RCC 7860 (cell line): ENCODE measurements at places on chromosomes 1 and 21.

DNA sequence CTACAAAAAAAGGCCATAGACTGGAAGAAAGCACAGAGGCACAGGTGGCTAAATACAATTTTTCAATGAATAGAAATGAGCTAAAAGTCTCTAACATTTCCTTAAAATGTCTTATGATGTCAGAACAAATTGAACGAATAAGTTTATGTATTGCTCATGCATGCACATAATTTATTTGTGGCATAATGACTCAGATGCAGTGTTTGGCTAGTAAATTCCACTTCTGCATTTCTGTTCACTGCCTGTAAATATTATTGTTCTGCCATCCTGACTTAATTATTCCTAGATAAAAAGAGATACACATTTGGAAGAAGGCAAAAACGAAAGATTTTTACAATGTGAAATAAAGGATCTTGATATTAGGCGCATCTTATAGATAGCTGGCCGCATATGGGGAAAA is 26.6 kb upstream of the EXO1 start:
- no peak for DNase-seq

GRCh38 chr1:172498857-172499256 is 34.1 kb upstream of the SUCO start:
- DNase-seq: no peak

DNA sequence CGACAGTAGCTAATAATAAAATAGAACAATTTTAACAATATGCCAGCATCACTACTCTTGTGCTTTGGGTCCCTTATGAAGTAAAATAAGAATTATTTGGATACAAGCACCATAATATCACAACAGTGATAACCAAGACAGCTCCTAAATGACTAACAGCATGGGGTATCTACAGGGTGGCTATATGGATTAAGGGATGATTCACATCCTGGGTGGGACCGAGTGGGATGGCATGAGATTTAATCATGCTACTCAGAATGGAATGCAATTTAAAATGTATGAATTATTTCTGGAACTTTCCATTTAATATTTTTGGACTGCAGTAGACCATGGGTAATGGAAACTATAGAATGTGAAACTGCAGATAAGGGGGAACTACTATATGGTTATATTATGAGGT is 28.1 kb upstream of the B3GALNT2 start:
- DNase-seq: peak; percentile 49

- DNase-seq: no peak
Measured at GRCh38 chr1:160423966-160424365, 23.6 kb downstream of the VANGL2 start.

GRCh38 chr1:33241866-33242265 is 14.4 kb upstream of the ZNF362 start:
- no peak for DNase-seq

GRCh38 chr1:214384373-214385079 is 103.6 kb downstream of the SMYD2 start:
- DNase-seq: no peak
